ENCODE measurements at places on chromosomes 12 and 14.
A peak's percentile ranks its signal among the peaks of the same experiment; 100 is the strongest.

DNA sequence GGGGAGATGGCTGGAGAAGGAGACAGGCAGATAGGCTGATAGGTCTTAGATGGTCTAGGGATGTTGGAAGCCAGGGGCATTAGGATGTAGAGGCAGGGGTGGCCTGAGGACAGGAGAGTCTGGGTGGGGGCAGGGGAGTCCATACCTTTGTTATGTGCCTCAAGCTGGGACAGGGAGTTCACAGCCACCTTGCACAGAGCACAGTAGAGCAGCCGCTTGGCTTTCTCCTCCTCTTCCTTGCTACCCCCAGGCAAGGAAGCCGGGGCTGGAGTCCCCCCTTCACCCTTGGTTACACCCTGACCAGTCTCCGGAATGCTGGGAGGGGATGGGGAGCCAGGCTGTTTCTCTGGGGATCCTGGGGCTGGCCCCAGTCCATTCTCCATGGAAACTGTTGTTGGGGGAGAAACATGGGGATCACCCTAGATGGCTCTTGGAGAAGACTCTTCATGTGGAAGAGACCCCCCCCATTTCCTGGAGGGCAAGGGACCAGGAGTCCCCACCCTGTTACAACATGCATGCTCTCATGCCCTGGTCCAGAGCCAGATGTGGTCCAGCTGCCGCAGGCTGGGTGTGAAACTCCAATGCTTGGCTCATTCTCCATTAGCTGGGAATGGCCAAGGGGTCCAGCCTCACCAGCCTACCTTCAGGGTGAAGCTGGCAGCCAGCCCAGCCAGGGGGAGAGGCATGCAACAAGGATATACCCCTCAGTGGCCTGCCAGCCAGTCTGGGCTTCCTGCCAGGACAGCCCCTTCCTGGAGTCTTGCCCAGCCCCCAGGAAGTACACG, 7.2 kb upstream of the GPR84 start:
- DNase-seq: peak; percentile 65

- no peak for DNase-seq
These were observed 74.6 kb upstream of the SFSWAP start for GRCh38 chr12:131636266-131636665.

GRCh38 chr12:2580821-2581220, 213.9 kb upstream of the FKBP4 start:
- DNase-seq: no peak

- DNase-seq: no peak
These were observed 276.7 kb upstream of the SRRM4 start for GRCh38 chr12:118704527-118705241.

GRCh38 chr14:24422261-24422660, 7.2 kb downstream of the CBLN3 start:
- DNase-seq: no peak

GRCh38 chr12:124577986-124578385, 10.6 kb upstream of the NCOR2 start:
- DNase-seq: no peak

DNA sequence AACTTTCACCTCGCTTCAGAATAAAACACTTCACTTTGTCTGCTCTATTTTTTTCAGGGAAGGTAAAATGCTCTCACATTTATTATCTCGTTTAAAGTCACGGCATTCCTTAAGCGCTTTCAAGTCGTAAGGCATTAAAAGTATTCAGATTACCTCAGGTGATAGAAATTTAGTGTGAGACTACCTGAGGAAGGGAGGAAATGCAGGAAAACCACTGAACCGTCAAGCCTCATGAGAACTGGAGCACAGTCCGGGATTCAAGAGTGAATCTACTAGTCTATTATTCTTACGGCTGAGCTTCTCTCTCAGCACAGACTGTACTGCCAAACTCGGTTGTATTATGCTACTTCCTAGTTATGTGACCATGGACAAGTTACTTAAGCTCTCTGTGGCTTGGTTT, 8.3 kb upstream of the PPFIBP1 start:
- no peak for DNase-seq

DNA sequence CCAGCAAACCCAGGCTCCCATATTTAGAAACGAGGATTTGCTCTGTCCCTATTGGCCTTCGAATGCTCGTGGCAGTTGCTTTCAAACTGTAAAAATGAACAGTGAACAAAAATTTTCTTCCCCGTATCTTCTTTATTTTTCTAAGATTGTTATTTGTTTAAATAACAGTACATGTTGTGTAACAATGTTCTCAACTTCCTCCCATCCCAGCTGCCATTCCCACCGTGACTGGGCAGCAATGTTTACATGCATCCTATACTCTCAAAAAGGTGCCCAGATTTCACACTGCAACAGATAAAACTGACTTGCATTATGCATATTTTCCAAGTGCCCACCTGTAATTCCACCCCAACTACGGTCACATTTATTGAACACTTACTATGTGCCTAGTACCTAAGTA, 12.8 kb downstream of the VCPKMT start:
- peak; percentile 8 for DNase-seq

DNA sequence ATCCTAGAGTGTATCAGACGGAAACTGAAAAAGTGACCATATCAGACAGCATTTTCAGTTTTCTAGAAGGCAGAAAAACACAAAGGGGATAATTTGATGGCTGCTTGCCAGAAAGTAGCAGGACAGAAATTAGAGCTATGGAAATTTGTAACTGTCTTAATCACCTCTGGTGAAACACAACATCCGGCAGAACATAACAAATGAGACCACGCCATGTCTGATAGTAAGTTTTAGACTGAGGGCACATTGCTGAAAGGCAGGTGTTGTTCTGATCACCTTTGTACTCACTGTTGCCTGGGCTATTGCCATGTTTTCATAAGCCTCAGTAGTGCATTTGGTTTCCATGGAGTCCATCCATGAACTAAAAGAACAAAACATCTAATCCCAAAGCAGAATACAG, 290.3 kb downstream of the PAWR start:
- no peak for DNase-seq

DNA sequence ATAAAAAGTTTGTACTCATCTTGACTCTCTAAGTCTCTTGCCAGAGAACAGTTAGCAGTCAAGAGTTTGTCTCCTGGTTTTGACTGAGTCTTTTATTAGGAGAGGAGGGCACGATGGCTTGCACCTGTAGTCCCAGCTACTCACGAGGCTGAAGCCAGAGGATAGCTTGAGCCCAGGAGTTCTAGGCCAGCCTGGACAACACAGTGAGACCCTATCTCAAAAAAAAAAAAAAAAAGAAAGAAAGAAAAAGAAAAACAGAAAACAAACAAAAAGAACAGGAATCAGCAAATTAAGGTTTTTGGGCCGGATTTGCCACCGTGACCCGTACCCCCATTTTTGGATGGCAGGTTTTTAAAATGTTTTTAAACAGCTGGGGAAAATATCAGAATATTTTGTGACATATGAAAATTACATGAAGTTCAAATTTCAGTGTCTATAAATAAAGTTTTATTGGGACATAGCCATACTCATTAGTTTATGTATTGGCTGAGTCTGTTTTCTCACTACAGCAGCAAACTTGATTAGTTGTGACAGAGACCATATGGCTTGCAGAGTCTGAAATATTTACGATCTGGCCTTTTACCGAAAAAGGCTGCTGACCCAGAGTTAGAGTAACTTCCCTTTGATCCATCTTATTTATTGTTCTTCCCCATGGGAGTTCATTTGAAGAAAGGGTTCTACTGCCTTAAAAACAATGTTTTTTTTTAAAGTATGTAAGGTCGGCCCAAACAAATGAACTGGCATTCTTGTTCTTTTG, 31.2 kb downstream of the VEZT start:
- peak; percentile 43 for DNase-seq

DNA sequence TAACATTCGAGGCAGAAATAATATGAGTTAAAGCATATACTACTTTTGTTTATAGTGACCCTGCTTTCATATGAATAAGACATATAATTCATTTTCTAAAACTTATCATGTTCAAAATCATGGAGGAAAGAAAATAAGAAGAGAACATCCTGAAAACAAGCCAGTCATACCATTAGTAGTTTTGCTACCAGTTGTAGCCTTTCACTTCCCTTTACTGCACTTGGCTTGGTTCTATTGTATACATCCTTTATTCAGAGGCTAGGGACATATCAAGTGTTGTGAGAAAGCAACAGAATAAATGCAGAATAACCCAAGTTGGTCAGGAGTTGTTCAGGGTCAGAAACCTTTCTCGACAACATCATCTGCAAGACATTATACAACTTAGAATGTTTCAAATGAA, 598.7 kb downstream of the SOX5 start:
- no peak for DNase-seq

DNA sequence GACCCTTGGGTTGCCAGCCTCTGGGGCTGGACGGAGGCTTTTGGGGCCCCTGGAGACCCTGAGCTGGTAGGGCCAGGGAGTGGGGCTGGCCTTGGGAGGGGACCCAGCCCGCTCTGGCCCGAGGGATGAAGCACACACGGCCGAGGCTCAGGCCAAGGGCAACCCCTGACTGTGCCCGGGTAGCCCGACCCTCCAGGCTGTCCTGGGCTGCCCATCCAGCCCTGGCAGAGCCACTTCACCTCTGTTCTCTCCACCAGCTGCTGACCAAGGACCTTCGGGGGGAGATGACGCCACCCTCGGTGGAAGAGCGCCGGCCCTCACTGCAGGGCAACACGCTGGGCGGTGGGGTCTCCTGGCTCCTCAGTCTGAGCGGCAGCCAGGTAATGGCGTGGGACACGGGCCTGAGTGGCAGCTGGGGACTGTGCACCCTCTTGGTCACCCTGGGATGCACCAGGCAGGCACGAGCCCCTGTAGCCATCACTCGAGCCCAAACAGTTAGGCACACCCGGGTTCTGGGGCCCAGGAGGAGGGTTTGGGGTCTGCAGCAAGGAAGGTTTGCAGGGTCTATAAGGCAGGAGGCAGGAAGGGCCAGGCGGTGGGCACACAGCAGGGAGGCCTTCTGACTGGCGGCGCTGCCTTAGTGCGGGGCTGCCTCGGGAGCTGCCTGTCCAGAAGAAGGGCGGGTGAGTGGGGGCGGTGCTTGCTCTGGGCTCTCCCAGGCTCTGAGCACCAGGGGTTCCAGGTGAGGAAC, 19.7 kb downstream of the ASPG start:
- DNase-seq: no peak

DNA sequence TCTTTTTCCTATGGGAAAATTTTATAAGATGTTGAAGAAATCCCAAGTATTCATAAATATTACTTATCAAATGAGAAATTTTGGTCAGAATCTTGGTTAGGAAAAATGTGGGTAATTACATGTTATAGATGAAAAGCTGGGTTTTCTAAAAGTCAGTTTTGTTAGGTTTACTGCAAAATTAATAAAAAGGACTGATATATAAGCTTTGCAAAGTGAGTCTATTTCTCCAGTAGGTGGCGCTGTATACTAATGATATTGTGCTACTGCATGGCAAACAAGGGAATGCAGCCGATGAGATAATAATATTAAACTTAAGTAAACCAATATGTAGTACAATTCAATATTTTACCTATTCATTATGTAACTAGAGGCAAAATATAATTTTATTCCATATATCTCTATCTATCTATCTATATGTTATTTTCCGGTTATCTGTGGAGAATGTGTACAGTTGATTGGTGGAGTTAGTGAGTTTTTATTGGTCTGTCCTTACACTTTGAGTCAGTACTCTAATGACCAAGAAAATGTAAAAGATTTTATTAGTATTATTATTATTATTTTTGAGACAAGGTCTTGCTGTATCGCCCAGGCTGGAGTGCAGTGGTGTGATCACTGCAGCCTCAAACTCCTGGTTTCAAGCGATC, 32.9 kb downstream of the MIPOL1 start:
- DNase-seq: peak; percentile 83

DNA sequence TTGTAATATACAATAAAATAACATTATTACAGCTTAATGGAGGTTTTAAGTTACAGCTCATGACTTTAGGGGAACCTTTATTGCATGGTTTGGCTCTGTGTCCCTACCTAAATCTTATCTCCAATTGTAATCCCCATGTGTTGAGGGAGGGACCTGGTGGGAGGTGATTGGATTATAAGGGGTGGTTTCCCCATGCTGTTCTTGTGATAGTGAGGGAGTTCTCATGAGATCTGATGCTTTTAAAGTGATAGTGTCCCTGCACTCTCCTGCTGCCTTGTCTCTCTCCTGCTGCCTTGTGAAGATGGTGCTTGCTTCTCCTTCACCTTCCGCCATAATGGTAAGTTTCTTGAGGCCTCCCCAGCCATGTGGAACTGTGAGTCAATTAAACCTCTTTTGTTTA, 132.1 kb upstream of the SYT1 start:
- DNase-seq: no peak

GRCh38 chr12:64560396-64561301, 49.6 kb upstream of the RASSF3 start:
- DNase-seq: peak; percentile 92

DNA sequence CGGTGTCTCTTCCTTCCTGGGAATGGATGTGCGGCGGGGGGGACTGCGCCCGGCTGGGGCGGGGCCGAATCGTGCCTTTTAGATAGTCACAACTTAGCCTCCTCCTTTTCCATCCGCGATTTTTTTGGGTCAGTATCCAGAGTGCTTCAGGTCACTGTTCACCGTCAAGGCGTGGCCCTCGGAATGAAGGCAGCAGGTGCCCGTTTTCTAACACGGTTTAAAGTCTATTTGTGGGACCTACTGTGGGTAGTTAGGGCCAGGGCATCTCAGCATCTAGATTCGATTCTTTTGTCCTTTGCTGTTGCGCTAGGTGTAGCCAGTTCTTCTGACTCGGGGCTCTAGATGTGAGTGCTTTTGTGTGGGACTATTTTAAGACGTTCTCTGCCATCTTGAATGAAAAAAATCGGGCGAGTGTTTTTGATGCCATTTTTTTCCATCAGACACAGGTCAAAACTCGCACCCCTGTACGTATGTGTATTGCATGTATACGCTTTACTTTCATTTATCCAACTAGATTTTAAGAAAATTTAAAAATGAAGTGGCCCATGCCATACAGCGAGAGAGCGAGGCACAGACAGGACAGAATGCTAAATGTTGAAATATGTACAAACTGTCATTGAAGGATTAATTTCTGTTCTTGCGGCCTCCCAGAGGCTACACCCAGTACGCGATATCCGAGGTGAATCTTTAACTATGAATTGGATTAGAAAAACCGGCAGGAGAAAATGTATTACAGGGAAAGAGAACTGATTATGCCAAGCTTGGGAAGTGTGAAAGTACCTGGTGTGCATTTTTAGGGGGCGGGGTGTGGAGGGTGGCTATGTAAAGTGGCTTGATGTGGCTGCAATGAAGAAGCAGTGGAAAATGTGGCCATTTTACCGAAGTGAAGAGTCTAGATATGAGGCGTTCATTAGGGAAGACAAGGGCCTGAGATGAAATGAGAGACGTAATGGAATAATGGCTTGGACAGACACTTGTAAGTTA, 835 bp downstream of the VEZT start:
- DNase-seq: peak; percentile 62

DNA sequence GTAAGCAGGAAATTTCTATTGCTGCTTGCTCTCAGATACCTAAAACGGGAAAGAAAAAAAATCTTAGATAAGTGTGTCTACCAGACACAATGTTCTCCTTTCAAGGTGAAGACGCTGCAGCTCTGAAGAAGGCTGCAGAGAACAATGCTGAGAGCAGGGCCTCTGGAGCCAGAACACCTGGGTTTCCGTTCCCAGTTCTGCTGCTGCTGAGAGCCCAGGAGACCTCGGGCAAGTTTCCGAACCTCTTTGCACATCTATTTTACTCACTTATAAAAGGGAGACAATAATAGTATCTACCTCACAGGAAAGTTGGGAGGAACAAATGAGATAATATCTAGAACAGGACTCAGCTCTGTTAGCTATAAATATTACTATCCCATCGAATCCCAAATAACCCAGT, 122.9 kb downstream of the TMTC1 start:
- no peak for DNase-seq

All from fibroblast of pulmonary artery (primary cell).